NCI-H1092 (cell line): ENCODE measurements at places on chromosomes 7 and 10.

DNA sequence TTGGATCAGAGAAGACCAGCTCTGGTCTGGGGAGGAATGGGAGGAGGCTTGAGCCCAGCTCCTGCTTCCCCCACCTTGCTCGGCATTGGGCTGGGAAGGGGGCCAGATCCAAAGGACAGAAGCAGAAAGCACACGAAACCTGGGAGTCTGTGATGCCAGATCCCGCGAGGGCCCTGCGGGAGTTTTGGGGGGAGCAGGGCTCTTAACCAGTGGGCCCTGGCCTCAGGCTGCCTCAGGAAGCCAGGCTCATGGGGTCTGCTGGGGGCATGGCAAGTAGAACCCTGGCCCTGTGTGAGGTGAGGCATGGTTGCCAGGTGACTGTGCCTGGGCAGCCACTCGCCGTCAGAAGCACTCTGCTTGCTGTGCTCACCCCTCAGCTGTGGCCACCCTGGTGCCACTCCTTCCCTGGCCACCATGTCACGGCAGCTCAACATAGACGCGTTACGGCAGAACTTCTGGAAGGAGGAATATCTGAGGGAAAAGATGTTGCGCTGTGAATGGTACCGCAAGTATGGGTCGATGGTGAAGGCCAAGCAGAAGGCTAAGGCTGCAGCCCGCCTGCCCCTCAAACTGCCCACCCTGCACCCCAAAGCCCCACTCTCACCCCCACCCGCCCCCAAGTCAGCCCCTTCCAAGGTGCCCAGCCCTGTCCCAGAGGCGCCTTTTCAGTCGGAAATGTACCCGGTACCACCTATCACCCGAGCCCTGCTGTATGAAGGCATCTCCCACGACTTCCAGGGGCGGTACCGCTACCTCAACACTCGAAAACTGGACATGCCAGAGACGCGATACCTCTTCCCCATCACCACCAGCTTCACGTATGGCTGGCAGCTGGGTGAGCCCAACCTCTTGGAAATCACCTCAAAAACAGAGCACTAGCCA, 3.6 kb downstream of the ATP6V1F start:
- DNase-seq: no peak

DNA sequence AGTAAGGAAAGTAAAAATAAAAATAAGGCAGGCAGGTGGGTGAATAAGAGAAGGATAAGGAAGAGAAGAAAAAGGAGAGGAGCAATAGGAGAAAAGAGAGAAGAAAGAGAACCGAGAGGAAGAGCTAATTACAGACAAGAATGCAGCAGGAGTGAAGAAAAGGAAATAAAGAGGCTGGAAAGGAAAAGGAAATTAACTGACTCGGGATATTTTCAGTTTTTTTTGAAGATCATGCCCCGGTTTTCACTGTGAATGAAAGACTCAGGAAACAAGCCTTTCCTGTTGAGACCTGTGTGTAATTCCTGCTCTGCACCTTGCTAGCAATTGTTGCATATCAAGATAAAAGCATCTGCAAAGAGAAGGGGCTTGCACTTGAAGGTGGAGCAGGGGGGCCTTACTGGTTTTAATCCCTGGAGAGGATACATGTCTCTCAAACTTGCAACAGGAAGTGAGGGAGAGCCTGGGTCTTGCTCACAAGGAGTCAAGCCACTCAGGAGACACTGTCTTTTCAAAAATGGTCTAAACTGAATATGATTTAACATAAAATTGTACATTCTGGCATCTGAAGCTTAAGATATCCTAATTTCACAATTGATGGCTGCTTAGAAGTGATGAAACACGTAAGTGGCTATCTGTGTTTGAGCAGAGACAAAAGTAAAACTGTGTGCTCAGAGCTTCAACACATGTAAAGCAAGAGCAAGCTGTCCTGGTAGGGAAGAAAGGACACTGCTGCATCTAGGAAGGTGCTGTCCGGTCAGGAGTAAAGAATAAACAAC, 157.6 kb downstream of the FAM107B start:
- no peak for DNase-seq

- no peak for DNase-seq
These were observed 91.2 kb downstream of the LCOR start for GRCh38 chr10:96922978-96923948.

DNA sequence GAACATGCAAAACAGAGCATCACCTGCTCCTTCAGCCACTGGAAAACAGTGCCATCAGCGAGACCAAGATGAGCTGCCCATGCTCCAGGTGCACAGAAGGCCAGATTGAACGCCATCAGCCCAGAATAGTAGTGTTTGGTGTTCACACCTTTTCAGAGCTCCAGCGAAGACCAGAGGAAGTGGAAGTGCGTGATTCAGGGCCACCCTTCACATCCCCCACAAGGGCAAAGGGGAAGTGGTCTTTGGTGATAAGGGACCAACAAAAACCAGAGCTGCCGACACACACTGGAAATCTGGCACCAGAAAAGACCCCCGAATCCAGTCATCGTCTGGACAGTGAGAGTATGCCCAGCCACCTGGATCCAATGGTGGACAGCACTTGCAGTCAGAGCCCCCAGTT, 29.5 kb upstream of the TMEM72 start:
- no peak for DNase-seq

- no peak for DNase-seq
These were observed 81.8 kb downstream of the NT5C2 start for GRCh38 chr10:103111031-103111917.

DNA sequence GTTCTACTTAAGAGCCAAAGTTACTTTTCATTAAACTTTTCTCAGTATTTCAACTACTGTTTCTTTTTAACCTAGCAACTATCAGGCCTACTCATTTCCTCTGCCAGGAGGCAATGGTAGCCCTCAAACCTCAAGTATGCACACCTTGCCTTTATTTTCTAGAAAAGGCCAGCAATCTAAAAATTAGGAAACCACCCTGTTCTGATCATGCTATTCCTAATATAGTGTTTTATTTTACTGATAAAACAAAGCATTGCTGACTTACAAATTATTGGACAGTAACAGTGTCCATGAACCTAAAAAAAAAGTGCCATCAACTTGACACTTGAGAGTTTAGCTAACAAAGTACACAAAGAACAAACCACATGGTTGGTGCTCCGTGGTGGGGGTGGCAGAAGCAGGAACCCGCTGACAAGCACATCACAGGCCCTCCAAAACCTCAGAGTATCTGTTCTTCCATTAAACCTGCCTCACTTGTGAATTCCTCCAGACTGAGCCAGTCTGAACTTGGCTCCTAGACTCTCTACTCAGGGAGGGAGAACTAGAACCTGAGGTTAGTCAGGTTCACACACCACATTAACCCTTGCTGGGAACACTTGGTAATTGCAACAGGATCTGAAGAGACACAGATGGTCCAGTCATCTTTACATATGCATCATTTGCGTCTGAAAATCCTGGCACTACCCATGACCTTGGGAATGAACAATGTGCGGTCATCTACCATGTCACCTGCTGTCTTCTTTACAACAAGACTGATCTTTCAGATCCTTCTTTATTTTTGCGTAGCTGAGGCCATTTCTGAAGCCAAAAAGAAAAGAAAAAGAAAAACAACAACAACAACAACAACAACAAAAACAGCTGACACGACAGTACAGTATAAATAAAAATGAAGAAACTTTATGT, 31.9 kb downstream of the PIP4K2A start:
- DNase-seq: no peak

DNA sequence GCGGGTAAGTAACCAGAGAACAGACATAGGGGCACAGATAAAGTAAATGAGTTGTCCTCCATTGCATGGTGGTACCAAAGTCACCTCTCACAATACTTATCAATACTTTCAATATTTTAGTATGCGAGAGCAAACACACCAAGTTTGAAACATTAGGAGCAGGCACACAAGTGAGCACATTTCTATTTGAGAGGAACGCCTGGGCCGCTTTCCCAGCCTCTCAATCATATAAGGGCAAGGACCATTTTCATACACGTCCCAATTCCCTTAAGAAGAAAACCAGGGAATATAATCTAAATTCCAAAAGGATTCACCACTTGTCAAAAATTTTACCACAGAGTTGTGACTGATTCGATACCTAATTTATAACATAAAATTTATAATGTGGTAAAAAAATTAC, 7.5 kb downstream of the LMOD2 start:
- no peak for DNase-seq

GRCh38 chr7:84085998-84086397, 108.6 kb downstream of the SEMA3A start:
- DNase-seq: no peak

DNA sequence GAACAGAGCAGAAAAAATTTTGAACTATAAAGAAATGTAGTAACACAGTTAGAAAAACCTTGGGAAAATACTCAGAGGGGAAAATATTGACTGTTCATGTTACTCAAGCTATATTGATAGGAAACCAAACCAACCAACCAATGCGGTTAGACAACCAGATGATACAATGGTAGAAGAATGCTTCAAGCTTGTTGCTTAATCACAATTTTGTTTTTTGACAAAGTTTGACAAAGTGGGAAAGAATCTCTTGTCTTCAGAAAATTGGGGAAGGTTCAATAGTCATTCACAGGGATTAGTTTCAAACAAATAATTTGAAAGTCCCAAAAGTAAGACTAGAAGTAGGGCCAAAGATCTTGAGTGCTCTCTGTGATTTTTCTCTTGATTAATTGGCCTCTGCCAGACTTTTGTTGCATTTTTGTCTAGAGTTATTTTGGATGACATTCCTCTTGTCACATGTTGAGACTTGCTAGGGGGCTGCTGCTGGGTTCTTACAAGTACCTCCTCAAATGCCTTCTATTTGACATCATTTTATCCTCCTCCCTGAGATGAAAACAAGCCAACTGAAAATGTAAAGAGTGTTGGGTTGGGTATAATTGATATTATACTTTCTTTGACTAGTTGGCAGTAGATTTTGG, 233.1 kb upstream of the PHYHIPL start:
- DNase-seq: no peak

GRCh38 chr10:56318816-56319215, 42.2 kb downstream of the ZWINT start:
- no peak for DNase-seq

- no peak for DNase-seq
These were observed 67.1 kb downstream of the OTUD1 start for GRCh38 chr10:23505797-23506465.

GRCh38 chr10:115706488-115707076, 566.4 kb downstream of the GFRA1 start:
- no peak for DNase-seq

DNA sequence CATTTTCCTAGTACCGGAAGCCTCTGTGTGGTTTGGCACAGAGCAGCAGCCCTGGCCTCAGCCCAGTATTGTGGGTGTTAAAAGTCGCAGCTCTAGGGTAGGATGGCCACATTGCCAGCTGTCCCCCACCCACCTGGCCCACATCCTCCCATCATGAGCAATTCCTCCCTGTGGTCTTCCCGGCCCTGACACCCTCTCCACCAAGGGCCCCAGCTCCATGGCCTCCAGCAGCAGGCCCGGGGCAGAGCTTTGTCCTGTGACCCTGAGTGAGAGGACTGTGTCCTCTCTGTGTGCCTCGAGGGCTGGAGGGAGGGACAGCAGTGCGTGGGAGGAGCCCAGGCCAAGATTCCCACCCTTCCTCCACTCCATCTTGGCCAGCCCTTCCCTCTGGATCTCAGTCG, 93.7 kb downstream of the MYL10 start:
- peak; percentile 9 for DNase-seq

DNA sequence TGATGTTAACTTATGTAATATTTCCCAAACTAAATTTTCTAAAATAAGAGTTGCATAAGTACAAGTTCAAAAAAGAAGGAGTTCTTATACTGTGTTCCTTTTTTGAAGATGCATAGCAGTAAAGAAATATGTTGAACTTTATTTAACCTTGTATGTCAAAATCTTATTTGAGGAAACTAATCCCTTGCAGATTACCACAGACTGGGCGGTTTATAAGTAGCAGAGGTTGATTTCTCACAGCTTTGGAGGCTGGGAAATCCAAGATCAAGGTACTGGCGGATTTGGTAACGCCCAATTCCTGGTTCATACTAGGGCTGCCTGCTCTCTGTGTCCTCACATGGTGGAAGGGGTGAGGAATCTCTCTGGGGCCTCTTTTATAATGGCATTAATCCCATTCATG, 68.5 kb downstream of the GNAT3 start:
- DNase-seq: no peak

GRCh38 chr10:101166430-101166829, 35.3 kb downstream of the TLX1 start:
- no peak for DNase-seq

- no peak for DNase-seq
These were observed 99.1 kb upstream of the CACNA2D1 start for GRCh38 chr7:82542665-82543064.

DNA sequence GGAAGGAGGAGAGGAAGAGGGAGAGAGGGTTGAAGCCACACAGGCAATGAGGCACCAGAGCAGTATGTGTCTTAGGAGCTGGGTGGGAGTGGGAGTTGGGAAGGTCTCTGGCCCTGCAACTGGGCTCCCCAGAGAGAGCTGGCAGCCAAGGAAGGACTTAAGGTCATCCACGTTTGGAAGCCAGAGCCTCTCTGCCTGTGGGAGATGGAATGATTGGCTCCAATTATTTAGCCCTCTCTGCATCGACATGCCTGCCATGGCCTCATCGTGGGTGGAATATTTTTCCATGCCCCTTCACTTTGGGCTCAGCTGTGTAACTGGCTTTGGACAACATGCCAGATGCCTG, 478.5 kb downstream of the RPS24 start:
- no peak for DNase-seq
